ENCODE measurements at places on chromosomes 16 and 17.

GRCh38 chr17:82029391-82029790 lies 2.1 kb upstream of the RAC3 start:
- no peak for DNase-seq

GRCh38 chr17:17937201-17937853 lies 34.9 kb downstream of the TOM1L2 start:
- DNase-seq: no peak

GRCh38 chr17:67747681-67748235 lies 30.0 kb downstream of the NOL11 start:
- no peak for DNase-seq

DNA sequence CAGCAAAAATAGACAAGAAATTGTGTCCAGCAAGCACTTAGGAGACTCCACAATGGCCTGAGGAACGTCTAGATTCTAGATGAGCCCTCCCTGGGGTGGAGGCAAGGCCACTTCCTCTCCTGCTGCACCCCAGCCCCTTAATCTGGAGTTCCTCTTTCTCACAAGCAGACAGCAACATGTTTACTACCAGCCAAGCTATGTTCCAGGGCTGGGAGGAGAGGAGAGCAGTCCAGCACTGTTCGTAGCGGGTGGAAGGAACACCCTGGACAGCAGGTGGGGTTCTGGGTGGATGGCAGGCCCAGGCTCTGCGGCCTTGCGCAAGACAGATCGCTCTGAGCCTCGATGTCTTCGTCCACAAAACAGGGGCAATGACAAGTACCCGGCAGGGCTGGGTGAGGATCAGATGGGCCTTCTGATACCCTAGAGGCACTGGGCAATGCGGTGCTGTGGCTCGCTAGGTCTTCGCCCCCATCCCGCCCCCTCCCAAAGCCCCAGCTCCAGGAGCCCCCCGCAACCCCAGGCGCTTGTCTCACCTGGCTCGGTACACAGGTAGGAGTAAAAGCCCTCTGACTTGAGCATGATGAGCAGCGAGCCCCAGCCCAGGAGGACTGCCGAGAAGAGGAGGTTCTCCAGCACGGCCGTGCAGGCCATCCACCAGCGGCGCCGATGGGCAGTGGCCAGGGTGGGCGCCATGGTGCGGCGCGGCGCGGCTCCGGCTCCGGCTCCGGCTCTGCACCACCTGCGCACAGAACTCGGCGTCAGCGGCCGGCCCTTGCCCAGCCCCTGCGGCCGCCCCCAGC lies 1.3 kb downstream of the SLC43A2 start:
- no peak for DNase-seq

- no peak for DNase-seq
These were observed 2.0 kb upstream of the SPAG7 start for GRCh38 chr17:4969551-4970173.

Data from stimulated activated CD4-positive, alpha-beta T cell treated with anti-CD3 and anti-CD28 coated beads, Interleukin-15, amount 100 ng/mL, for 1 hour (primary cell).